ENCODE measurements at places on chromosomes 2 and 18.

GRCh38 chr2:47227532-47228279 lies 72.6 kb upstream of the STPG4 start:
- no peak for DNase-seq

DNA sequence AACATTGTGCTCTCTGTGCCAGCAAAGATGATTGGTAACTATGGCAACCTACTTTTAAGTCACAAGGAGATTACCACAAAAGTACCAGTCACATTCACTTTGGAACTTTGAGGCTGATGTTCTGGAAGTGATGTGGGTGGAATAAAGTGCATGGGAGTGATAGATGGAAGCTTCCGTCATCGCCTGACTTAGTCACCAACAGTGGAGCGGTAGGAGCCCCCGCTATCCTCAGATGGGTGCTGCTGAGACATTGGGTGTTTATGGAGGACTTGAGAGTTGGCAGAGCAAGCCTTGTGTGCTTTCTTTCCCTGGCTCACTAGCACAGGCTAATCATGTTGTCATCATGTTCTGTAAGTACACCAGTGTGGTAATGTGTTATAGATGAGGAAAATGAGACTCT lies 4.6 kb downstream of the PPP1R7 start:
- DNase-seq = no peak

DNA sequence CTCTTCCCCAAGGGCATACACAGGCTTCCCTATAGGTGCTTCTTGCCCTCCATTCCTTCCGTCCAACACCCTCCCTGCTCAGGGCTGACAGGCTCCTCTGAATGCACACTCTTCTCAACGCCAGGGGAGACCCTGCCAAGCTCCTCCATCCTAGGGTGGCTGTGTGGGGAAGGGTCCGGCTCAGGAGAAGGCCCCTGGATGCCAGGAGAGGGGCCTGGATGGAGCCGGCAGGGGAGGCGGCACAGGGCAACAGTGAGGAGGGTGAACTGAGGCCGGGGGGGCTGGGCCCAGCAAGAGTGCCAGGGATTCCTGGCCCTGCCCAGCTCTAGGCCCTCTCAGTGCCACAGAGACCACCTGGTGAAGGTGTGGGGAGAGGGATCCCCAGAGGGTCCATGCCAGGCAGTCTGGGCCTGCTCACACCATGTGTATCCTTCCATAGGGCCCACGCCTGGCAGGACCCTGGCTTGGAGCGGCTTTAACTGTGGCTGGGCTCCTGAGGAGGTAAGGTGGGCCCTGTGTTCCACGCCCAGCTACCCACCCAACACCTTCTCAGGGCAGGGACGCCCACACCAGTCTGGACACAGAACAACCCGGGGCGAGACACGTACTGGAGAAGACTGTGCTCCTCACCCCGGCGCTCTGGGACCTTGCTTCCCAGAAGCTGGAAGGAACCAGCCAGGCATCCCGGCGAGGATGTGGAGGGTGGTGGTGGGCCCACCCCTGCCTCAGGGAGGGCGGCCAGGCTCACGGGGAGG lies 26.6 kb downstream of the HS6ST1 start:
- DNase-seq = no peak

DNA sequence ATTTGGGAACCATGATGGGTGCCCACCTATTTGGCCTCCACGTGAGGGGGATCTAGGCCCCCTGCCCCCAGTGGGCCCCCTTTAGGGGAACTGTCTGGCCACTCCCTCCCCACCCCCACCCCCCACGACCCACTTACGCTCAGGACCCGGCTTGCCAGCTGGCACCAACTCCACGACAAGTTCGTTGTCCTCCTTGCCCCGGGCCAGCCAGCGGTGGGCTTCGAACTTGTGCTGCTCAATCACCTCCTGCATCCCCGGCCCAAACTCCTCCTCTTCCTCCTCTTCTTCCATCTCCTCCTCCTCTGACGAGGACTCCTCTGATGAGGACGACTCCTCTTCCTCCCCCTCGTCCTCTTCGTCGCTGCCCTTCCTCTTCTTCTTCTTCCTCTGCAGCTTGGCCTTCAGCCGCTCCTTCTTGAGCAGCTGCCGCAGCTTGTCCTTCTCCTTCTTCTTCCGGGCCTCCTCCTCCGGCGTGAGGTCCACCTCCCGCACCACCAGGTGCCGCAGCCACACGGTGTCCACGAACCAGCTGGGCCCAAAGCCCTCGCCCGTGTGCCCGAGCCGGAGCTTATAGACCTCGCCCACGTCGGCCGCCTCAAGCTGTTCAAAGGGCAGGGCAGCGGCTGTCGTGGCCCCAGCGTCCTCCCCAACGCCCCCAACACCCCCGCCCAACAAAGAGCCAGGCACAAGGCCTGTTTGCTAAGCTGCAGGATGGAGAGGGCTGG lies 96.9 kb downstream of the LOXHD1 start:
- no peak for DNase-seq

GRCh38 chr2:83990636-83991035 lies 468.4 kb downstream of the SUCLG1 start:
- no peak for DNase-seq

DNA sequence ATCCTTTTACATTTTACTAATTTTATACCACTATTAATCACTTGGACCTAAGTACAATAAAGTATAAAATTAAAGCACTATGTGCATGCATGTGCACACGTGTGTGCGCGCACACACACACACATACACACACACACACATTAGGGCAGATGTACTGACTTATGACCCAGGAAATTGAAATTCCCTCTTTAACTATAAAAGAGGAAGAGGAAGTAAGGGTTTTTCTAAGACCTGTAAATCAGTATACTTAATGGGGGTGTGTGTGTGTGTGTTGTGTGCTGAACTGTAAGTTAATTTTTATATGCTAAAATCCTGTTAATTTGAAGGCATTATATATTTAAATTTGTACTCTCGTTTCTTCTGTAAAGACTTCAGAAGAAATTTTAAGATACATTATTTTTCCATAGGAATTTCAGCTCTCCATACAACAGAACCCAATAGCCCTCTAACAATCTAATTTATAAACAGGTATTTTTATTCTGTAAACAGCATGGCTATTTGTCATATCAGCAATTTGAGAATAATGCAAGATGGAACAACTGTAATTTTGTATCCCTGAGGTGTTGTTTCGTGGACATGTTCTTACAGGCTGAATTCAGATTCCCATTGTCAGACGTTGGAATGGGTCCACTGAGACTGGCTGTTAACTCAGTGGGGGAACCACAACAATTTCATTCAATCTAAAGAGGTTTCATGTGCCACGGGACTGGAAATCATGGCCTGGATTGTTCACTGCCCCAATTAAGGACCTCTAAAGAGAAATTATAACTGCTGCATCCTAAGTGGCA lies 90.9 kb downstream of the PLA2R1 start:
- no peak for DNase-seq

DNA sequence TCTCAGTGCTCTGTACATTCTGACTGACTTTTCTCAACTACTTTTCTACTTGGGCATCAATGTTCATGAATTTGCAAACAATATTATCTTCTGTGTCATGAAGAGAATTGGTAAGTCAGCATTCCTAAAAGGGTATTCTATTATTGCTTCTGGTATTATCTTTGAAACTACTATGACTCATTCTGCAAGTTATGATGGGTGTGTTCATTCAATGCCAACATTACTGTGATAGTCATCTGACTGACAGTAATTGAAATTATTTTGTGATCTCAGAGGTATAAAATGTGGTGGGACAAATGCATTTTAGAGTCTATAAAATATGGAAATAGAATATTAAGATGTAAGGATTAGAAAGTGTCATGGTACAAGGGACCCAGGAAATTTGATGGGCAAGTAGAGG lies 736.0 kb upstream of the CELF4 start:
- DNase-seq = no peak

DNA sequence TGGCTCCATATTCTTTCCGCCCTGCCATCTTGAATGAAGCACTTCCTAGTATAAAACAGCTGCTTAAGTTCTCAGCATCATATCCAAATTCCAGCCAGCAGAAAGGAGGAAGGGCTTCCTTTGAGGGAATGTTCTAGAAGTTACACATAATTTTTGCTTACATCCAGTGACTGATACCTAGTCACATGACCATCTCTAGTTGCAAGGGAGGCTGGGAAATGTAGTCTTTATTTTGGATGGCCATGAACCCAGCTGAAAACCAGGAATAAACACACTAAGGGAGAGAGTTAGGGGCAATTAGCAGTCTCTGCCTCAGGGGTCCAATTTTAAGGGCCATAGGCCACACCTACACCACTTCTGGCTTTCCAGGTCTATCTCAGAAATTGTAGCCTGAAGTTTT lies 57.8 kb upstream of the LMAN1 start:
- no peak for DNase-seq

GRCh38 chr2:18771212-18771611 lies 181.8 kb upstream of the NT5C1B start:
- no peak for DNase-seq

DNA sequence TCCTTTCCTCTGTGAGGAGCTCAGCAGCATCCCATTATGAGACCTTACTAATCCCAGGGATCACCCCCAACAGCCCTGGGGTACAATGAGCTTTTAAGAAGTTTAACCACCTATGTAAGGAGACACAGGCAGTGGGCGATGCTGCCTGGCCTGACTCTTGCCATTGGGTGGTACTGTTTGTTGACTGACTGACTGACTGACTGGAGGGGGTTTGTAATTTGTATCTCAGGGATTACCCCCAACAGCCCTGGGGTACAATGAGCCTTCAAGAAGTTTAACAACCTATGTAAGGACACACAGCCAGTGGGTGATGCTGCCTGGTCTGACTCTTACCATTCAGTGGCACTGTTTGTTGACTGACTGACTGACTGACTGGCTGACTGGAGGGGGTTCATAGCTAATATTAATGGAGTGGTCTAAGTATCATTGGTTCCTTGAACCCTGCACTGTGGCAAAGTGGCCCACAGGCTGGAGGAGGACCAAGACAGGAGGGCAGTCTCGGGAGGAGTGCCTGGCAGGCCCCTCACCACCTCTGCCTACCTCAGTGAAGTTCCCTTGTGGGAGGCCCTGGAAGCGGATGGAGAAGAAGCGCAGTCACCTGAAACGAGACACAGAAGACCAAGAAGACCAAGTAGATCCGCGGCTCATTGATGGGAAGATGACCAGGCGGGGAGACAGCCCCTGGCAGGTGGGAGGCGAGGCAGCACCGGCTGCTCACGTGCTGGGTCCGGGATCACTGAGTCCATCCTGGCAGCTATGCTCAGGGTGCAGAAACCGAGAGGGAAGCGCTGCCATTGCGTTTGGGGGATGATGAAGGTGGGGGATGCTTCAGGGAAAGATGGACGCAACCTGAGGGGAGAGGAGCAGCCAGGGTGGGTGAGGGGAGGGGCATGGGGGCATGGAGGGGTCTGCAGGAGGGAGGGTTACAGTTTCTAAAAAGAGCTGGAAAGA lies 7.6 kb downstream of the PROC start:
- no peak for DNase-seq

DNA sequence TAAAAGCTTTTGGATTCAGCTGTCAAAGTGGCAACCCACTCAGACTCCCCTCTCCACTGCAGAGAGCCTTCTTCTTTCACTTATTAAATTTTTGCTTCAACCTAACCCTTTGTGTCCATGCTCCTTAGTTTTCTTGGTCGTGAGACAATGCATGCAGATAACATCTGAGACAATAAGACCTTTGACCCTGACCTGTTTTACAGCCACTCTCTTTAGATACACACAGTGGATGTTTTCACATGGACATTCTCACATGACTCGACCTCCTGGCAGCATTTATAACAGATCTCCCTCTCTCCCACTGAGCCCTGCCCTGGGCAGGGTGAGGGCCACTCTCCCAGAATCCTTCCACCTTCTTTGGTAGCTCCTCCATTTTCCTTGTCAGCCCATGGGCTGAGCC lies 30.4 kb upstream of the IL36G start:
- no peak for DNase-seq

- DNase-seq = no peak
Measured at GRCh38 chr2:20698916-20699613, 32.1 kb downstream of the GDF7 start.

DNA sequence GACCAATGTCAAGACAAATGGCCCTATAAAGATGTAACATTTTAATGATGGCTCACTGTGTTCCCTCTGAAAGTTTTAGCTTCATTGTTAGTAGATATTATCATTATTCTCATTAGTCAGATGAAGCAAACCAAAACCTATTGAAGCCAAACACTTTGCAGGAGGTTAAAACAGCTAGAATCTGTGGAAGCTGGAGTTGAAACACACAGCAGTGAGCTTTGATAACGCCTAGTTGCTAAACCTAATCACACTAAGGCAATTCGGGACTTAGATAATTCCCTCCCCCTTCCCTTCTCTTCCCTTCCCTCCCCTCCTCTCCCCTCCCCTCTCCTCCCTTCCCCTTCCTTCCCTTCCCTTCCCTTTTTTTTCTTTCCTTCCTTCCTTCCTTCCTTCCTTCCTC lies 165.7 kb downstream of the TRIB2 start:
- DNase-seq = no peak

DNA sequence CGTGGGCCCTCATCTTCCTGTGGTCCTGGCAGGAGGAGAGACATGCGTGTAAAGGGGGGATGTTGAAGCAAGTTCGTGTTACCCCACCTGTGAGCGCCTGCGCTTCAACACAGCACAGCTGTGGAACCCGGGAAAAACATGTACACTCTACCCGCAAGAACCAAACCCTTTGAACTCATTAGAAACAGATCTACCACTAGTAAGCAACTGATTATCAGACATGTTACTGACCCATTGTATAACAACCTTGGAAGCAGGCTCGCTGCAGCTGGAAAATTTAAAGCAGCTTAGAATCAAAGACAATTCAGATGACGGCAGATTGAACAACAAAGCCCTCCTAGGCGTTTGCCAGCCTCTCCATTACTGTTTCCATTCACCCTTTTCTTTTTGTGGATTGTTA lies 771.7 kb upstream of the SALL3 start:
- no peak for DNase-seq

- DNase-seq = no peak
Measured at GRCh38 chr2:16763056-16763455, 97.4 kb upstream of the CYRIA start.

- DNase-seq = no peak
Measured at GRCh38 chr2:55365303-55365702, 54.4 kb downstream of the CCDC88A start.
